Cerebellar nuclear complex (tissue), 1 donor: ENCODE measurements at places on chromosomes 13 and 19.

DNA sequence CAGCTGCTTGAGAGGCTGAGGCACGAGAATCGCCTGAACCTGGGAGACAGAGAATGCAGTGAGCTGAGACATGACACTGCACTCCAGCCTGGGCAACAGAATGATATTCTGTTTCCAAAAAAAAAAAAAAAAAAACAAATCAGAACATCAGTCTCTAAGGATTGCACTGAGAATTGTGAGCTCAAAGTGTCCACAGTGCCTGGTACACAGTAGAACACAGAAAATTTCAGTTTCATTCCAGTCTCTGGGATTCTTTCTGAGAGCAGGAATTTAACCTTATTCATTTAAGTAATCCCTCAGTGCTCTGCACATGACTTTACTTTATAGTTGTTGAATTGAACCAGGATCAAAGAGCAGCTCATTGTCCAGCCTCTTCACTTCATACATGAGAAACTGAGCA, 25.9 kb upstream of the GATAD2A start:
- DNase-seq = no peak

DNA sequence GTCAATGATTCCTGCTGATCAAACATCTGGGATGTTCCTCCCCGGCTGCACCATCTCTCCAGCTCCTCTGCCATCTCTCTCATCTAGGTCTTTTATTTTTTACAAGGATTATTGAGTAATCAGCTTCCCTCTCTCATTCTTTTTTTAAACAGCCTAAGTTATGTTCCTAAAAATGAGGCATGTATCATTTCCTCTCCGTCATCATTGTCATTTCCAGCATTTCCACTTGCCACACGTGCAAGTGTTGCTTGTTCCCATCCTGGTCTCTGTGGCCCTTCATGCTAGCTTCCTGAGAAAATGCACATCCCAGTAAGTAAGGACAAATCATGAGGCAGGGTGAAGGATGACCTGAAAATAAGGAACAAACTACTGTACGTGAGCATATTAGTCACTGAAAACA, 102.7 kb upstream of the POSTN start:
- DNase-seq = no peak

DNA sequence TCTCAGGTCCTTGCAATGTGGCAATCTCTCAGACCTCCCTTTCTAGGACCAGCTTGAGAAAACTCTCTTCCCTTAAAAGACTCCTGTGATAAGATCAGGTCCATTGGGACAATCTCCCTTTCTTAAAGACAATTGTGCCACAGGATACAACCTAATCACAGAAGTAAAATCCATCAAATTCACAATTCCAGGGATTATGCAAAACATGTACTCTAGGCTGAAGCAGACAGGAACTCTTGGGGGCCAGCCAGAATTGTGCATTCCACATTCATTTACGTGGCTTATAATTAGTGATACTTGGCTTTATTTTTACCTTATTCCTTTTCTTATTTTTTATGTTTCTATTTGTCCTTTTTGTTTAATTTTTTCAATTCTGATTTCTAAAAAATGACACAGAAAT, 257.9 kb downstream of the KLF12 start:
- no peak for DNase-seq

GRCh38 chr13:88031980-88032559, 360.9 kb downstream of the SLITRK5 start:
- no peak for DNase-seq

DNA sequence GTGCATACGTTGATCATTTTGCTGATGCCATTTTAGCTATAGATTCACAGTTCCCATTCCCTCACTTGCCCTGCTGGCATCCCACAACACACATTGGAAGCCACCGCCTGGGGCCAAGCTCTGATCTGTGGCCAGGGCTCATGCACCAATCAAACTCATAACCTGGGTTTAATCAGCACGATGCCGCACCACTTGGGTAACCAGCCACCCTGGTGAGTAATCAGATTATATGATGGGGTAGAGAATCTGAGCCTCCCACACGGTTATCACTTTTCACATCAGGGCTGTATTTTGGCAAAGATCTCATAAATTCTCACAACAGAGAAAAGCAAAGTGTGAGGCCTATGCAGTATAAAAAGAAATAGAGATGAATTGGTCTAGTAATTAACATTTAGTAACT, 66.0 kb upstream of the TNFRSF19 start:
- DNase-seq = no peak

DNA sequence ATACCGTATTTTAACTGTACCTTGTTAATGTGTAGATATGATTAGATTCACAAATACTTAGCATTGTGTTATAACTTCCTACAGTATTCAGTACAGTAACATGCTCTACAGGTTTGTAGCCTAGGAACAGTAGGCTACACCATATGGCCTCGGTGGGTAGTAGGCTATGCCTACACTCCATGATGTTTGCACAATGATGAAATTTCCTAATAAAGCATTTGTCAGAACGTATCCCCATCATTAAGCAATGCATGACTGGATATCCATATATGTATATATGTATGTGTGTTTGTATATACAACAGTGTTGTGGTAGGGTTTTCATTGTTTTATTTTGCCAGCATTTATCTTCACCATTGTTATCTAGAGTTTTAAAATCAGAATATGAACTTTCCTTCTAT, 119.4 kb downstream of the SLC7A1 start:
- no peak for DNase-seq

- DNase-seq = no peak
Observed at GRCh38 chr13:36891752-36892151, 28.3 kb downstream of the SMAD9 start.

DNA sequence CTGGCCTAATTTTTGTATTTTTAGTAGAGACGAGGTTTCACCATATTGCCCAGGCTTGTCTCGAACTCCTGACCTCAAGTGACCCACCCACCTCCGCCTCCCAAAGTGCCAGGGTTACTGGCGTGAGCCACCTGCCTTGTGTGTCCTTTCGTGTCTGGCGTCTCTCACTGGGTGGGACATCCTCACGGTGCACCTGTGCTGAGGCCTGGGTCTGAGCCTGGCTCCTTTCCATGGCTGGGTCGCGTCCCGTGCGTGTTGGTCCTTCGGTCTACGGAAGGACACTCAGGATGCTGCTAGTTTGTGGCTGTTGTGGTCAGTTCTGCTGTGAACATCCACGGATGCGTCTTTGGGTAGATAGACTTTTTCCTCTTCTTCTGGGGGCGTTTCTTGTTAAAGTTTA, 19.6 kb downstream of the PIAS4 start:
- no peak for DNase-seq
